Ammon's horn (tissue), 1 donor: ENCODE measurements at places on chromosomes 3 and 15.
A peak's percentile ranks its signal among the peaks of the same experiment; 100 is the strongest.

DNA sequence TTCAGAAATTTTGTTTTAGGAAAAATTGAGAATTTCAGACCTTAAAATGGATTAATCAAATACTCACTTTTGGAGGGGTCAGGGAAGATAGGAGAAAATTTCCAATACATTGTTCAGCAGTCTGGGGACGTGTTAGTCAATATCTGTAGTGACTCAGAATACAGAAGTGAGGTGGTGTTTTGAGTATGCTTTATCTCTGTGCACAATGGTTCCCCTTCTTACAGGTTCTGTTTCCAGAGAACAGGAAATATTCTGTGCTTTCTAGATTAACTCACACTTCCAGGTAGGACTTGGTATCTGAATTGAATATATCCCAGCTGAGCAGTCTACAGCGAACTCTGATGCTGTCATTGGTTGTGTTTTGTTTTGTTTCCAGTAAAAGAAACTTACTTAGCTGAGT lies 30.7 kb upstream of the CCDC54 start:
- no peak for DNase-seq

DNA sequence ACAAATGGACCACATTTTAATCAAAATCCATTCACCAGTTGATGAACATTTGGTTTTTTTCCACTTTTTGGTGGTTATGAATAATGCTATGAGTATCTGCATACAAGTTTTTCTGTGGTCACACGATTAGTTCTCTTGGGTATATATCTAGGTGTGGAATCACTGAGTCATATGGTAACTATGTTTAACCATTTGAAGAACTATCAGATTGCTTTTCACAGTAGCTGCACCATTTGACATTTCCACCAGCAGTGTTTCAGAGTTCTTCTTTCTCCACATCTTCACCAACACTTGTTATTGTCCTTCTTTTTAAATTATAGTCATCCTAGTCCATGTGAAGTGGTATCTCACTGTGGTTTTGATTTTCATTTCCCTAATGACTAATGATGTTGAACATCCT lies 33.3 kb upstream of the ATG7 start:
- no peak for DNase-seq

GRCh38 chr15:34993412-34993811 lies 5.3 kb upstream of the ZNF770 start:
- no peak for DNase-seq

DNA sequence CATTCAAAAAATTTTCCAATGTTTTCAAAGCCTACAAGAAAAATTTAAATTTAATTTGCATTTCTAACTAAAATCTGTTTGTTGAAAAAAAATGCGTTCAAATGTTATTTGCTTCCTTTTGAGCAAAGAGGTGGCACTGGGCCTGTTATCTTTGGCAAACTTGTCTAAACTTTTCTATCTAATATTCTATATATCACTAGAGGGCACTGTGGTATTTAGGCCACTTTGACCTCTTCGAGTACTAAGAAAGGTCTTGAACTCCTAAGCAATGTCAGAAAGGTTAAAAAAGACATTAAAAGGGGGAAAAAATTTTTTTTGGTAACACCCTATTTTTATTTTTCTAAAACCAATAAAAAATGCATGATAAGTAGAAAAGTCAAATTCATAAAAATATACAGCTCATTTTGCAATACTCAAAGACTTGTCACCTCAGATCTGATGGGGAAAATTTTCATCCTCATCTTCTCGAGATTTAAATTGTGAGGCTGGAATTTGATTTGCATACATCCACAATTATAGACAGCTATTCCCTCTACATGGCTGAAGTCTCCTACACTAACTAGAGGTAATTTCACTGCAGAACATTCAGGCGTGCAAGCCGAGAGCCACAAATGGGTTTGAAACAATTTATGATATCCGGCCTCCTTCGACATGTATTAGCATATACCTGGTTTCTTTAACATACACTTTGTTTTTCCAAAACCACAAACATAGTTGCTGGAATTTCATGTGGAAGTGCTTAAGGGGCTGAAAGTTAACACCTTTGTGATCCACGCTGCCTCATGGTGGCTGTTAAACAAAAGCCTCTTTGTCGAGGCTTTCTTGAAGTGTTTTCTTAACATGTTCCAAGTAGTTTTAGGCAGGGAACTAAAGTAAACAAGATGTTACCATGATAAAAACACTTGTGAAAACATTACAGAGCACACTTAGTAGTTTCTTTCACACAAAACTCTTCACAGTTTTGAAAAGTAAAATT lies 576.4 kb downstream of the FOXP1 start:
- peak; percentile 32 for DNase-seq

DNA sequence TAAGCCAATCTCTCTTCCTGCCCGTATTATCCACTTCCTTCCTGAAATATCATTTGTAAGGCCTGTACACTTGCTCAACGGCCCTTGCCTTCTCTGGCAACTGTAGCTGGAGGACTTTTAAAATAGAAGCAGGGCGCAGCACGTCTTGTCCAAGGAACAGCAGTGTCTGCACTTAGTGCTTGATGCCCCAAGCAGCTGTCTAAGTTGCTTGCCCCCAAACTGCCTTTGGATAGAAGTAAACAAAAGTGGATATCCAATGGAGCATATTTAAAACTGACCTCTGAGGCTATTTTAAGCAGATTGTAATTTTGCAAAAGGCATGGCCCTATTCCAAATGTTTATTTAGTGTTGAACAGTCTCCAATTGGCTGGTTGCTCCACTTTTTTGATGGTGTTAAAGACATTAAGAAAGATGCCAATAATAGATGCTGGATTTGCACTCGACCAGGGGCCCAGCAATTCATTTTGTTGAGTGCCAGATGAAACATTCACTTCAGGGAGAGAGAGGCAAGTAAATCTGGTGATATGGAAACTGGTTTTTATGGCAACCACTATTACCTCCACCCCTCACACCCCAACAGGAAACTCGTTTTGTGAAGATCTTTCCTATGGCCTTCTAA lies 526.8 kb upstream of the TBL1XR1 start:
- peak; percentile 78 for DNase-seq

- no peak for DNase-seq
Observed at GRCh38 chr3:46031269-46031668, 4.0 kb upstream of the XCR1 start.

DNA sequence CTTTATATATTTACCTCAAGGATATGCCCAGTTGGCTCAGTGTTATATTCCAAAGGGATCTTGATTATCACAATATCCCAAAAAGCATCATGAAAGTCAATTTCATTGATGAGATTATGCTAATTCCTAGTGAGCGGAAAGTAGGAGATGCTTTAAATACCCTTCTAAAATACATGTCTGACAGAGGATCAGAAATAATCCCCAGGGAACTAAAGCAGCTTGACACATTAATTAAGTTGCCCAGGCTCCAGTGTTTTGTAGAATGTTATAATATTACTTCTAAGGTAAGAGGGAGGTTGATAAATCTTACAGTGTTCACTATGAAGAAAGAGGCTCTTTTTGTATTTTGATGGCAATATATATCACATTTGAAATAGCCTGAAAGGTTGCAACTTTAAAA lies 767.5 kb upstream of the ROBO1 start:
- no peak for DNase-seq

- DNase-seq = no peak
Observed at GRCh38 chr3:52484680-52485461, 10.3 kb upstream of the STAB1 start.

GRCh38 chr15:58139276-58139988 lies 1.3 kb downstream of the AQP9 start:
- DNase-seq = no peak

GRCh38 chr3:170171563-170171962 lies 10.0 kb downstream of the PHC3 start:
- no peak for DNase-seq

DNA sequence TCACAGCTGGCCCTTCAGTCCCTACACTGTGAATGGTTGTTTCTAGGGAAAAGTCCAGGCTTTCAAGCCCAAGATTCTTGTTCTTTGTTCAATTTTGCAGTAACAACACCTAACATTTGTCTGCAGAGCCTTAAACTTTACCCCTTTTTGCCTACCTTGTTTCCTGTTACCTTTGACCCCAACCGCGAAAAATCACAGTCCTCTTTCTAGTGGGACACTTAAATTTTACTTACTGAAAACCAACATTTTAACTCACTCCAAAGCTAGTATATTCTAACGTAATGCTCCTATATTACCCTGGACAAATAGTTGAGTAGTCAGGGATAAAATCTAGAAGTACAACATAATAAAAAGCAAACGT lies 649 bp upstream of the PIK3CB start:
- no peak for DNase-seq

DNA sequence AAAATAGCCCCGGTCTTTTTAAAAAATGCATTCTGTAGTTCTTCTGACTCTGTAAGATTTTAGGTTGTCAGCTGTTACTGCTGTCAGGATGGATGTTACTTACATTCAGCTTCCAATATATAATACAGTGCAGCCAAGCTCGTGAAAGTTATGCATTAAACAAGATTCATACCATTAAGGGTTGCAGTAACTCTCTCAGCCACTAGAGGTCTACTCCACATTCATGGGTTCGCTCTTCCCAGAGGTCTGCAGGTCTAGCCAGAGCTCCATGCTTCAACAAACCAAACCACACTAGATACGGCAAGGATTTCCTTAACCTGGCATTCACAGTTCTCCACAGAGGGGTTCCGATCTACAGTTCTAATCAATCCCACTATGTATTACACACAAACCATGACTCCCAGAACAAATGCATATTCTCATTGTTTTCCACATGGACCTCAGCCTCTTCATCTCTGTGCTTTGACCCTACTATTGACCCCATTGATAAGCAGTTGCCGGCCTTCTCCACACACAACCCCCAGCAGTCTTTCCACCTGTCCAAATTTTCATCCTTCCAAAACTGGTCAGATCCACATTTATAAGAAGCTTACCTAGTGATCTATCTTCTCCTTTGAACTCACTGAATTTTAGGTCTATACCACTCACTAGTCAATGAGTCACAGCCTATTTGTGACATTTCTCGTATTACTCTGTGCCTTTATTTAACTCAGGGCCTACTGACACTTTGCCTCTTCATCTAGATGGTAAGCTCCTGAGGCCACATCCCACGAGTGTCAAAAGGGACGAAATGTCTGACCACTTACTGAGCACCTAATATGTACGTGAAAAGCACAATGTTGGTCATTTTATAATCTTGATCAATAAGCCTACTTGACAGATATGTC lies 33.7 kb downstream of the RORA start:
- DNase-seq = no peak

- DNase-seq = peak; percentile 91
Observed at GRCh38 chr3:156826144-156826895, at the start of gene LEKR1. Gene LEKR1 (plus strand): TSS chr3:156826353. CDS start chr3:156829330, 2,977 bp downstream.

DNA sequence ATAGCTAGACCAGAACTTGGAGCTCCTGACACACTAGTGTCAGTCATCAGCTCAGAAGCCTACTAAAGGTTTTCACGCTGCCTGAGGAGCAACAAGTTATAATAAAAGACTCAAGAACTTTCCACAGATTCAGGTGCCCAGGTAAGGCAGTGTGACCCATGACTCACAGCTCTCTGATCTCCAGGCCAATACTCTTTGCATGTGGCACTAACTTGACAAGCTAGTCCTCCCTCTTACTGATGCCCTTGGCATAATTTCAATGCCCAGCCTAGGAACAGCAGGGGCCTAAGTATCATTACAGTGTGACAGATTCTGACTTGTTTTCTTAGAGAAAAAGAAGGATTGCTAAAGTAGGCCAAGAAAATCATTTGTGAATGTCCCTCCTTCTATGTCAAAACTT lies 38.4 kb downstream of the MEIS2 start:
- DNase-seq = no peak

GRCh38 chr15:85730001-85730820 lies 64.5 kb downstream of the KLHL25 start:
- DNase-seq = peak; percentile 87

- peak; percentile 96 for DNase-seq
Observed at GRCh38 chr3:186097663-186098451, 11.0 kb downstream of the ETV5 start.

DNA sequence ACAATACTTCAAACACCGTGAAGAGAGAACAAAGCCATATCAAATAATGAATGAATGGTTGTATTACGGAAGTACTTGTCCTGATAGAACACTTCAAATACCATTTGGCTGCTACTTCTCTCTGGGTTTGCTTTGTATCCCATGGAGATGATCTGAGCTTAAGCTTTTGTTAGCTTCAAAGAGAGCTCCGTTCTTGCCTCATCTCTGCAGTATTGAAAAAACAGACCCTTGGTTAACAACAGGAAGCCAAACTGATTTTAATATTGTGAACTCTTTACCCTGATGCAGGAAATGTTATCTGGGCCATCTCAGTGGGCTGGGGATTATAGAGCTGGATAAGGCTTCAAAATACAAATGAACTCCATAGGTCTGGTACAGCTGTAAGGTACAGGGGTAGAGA lies 101.0 kb downstream of the CHL1 start:
- DNase-seq = no peak

DNA sequence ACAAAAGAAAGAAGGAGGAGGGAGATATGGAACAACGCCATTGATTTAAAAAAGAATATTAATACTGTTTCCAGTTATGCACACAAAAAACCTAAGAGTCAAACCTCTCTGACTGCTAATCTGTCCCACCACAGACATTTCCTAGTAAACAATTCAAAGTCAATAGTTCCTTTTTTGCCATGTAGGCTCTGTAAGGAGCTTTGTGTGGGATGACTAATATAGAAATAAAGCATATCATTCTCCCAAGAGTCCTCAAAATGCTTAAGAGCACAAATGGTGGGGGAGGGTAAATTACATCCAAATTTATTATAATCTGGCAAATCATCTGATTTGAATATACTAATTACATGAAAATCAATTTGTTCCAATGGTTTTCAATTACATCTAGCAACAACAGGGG lies 155.9 kb upstream of the CNTN4 start:
- no peak for DNase-seq

DNA sequence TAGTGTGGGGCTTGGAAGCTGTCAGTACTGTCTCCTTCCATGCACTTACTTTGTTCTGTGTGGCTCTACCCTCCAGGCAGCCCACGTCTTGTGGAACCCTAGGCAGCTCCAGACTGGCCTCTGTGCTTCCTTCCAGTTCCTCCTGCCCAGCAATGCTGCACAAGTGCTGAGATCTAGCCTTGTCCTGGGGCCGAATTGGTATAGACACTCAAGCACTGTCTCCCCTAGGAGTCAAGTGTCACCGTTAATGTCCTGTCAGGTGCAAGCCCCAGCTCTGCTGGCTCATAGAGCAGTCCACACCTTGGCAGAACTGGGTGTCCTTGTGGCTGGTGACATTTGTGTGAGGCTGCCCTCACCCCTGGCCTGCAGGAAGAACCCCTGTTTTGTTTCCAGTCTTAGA lies 130.1 kb downstream of the EEFSEC start:
- no peak for DNase-seq

- DNase-seq = peak; percentile 77
Observed at GRCh38 chr3:170421111-170421641, 2.5 kb downstream of the CLDN11 start.

- peak; percentile 53 for DNase-seq
Observed at GRCh38 chr3:196968233-196969133, at the start of gene PIGZ. Gene PIGZ (minus strand): TSS chr3:196968833. CDS start chr3:196952031, 16,802 bp downstream.

GRCh38 chr3:160758929-160759577 lies 3.0 kb downstream of the PPM1L start:
- peak; percentile 36 for DNase-seq

- peak; percentile 7 for DNase-seq
Observed at GRCh38 chr3:144770281-144770680, 798.7 kb downstream of the DIPK2A start.

- DNase-seq = no peak
Observed at GRCh38 chr15:43808960-43809678, 8.7 kb downstream of the HYPK start.
